ENCODE measurements at places on chromosomes 5 and 9.

GRCh38 chr9:131554843-131555351 lies 9.6 kb downstream of the PRRT1B start:
- no peak for DNase-seq

GRCh38 chr5:164545507-164545906 lies 1040.1 kb downstream of the MAT2B start:
- no peak for DNase-seq

GRCh38 chr5:13957032-13957645 lies 12.7 kb upstream of the DNAH5 start:
- no peak for DNase-seq

GRCh38 chr9:35718721-35719511 lies 13.1 kb downstream of the TLN1 start:
- no peak for DNase-seq

- no peak for DNase-seq
Measured at GRCh38 chr5:150469718-150470469, 20.4 kb upstream of the RPS14 start.

DNA sequence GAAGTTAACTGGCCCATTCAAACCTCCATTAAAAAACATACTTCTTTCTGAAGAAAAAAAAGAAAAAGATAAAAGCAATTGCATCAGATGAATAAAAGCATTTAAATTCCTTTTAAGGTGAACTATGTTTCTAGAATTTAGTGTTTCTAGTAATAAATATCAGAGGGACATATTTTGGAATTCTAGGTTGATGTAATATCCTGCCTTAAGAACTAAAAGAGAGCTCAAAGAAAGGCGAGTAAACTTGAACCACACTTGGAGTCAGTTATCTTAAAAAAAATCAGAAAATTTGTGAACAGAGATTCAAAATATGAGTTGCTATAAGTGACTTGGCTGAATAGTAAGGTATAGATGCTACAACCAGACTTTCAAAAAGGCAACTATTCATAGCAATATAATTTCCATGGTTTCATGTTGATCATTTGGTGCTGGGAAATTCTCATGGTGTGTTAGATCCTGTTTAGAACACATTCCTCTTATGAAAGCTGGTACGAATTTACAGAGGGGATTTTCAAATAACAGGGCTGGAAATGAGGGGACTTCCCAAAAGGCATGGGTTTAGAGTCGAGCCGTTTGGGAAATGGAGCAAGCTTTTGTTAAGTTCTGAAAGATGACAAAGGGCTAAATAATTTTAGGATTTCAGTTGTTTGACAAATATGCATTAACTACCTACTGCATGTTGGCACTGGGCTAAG lies 37.6 kb upstream of the RAI14 start:
- DNase-seq = no peak

DNA sequence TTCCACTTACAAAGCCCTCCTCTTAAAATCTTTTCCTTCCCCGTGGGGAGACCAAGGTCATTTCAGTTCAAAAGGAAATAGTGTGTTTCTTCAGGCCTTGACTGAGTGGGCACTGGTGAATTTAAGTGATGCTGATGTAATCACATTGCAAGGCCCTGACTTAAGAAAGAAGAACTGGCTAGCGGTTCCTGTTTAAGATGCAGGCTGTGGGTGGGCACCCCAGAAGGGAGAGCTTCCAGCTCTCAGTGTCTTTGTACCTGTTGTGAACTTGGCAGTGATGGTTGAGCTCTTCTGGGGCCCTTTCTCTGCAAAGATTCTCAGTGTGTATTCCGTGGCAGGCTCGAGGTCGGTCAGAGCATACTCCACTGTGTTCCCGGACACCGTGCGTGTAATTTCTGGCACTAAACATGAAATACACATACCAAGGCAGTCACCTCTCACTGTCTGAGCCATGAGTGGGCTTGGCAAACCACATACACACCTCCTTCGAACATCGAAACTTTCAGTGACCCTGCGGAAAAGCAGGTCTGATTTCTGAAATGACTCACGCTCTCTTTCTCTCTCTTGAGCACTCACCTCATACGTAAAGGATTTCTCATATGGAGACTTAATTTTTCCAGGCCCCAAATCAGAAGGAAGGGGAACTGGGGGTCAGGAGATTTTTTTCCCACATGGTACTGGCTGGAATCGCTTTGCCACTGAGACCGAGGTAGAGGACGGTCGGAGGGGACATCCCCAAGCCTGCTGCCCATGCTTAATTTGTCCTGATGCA lies 81.9 kb downstream of the TNC start:
- no peak for DNase-seq

DNA sequence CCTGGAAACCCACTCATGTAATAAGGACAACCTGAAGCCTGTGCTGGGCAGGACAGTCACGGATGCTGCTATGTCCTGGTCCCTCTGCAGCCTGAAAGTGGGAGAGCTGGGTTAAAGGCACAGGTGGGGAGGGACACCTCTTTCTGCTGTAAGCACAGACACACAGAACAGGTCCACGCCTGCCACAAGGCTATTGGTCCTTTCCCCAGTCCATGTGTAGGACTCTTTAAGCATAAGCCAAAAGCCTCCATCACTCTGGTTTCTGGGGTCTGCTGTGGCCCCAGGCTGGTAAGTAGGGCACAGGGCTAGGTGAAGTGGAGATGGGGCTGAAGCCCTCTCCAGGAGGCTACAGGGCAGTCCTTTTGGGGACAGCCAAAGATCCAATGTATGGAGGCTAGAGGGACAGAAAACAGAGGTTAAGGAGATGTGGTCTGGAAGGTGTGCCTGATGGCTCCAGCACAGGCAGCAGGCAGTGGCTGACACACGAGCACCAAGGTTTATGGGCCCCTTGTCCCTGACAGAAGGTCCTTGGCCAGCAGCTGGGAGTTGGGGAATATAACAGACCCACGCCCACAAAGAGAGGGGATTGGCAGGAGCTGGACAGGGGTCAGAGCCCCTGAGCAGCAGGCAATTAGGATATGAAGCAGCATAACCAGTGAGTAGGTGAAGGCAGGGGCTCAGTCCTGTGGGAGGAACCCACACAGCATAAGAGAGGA lies 203.6 kb upstream of the MVB12B start:
- DNase-seq = no peak

DNA sequence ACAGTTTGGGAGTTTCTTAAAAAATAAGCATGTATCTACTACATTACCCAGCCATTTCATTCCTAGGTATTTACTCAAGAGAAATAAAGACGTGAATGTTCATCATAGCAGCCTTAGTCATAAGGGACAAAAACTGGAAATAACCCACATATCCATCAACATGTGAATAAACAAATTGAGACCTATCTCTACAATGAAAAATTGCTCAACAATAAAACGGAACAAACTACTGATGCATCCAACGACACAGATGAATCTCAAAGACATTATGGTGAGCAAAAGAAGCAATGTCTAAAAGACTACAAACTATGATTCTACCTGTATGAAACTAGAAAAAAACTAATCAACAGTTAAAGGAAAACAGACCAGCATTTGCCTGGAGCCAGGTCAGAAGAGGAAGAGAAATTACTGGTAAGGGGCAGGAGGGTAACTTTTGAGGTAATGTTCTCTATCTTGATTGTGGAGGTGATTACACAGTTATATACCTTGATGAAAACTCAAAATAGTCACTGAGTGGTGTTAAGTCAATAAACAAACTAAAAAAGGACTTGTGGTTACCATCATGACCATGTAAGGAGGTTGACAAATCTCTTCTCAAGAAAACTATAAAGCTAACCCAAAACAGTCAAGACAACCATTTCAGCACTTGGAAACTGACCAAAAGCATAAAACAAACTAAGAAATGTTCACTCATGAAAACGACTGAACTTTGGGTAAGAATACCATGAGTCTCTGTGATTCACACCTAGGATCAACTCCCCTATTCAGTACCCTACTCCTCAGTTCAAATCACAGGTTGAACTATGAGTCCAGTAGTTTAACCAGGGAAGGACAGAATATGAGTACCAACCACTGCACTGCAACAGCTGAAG lies 10.4 kb downstream of the UIMC1 start:
- DNase-seq = no peak

DNA sequence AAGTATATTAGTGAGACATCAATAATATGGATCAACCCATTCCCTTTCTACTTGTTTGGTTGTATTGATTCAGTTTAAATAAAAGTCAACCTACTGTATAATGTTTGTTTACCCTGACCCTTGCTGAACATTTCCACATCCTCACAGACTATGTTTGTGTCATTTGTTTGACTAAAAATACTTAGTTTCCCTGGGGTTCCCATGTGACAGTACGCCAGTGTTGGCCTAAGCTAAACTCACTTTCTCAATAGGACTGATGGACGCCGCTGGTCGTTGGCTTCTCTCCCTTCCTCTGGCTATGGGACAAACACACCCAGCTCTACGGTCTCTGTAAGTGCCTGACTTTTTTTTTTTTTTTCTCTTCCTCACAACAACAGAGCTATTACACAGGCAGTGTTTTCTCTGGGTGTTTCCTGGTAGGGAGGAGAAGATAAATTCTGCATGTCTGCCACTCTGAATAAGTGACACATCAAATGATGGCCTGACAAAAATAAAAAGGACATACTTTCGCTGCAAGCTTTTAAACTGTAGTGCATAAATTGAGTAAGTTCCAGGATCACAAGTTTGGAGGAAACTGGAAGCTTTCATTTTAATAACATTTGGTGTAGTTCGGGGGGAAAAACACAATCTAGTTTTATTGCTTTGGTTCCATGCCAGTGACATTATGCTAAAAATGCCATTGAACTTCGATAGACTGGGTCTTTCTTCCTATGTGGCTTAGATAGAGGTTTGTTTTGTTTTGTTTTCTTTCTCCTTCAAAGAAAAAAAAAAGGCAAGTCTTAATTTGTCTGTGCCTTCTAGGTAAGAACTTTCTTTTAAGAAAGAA lies 101.0 kb downstream of the CD180 start:
- no peak for DNase-seq

- DNase-seq = no peak
Measured at GRCh38 chr9:72650206-72650605, 128.8 kb downstream of the TMC1 start.

DNA sequence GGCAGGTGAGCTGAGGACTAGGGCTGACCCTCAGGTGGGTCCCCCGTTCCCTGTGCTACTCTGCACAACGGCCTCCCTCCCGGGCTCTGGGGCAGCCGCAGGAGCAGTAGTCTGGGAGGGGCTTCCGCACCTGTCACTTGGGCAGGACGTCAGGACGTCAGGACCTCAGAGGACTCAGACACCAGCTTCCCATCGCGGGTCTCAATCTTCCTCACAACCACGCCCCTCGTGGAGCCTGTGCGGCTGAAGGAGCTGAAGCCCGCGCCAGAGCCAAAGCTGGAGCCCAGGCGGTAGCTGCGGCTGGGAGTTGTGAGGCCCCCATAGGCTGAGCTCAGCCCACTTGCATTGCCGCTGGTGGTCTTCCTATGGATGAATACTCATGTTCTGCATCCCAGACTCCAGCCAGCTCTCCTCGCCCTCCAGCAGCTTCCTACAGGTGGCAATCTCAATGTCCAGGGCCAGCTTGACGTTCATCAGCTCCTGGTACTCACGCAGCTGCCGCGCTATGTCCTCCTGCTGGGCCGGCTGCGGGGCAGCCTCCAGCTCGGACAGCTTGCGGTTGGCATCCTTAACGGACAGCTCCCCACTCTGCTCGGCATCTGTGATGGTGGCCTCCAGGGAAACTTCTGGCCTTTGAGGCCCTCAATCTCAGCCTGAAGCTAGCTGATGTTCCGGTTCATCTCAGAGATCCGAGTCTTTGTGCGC lies 381.4 kb upstream of the RGMB start:
- no peak for DNase-seq

DNA sequence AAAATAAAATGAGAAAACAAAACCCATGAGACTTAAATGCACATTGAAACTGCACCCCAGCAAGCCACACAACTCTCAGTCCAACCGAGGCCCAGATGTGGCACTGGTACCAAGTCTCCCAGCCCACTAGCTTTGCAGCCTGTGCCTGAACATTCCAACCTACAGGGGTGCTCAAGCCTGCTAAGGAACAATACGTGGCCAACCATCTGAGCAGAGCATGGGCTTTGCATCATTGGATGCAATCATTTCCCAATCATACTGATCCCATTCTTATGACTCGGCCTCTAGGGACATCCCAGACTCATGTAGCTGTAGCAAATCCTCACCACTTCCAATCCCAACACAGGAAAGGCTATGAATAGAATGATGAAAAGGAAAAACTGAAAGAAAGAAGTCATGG lies 297.2 kb downstream of the SPOCK1 start:
- DNase-seq = no peak

GRCh38 chr9:72205513-72205912 lies 56.3 kb downstream of the GDA start:
- DNase-seq = no peak

- no peak for DNase-seq
Measured at GRCh38 chr9:34636791-34637355, 714 bp downstream of the SIGMAR1 start.

DNA sequence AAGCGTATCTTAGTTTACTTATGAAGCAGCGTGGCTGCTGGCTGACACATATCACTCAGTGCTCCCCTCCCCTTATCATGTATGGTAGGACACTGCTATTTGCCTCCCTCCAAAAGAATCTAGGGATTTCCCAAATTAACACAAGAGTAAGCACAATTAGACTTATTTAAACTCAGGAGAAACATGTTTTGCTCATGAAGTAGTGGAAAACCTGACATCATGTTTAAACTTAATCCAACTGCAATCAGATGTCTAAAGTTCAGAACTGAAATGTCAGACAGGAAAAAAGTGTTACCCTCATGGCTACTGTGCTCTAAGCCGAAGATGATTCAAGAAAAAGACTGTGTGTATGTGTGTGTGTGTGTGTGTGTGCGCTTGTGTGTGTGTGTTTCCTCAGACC lies 324.1 kb upstream of the TNC start:
- no peak for DNase-seq

GRCh38 chr9:115002371-115003120 lies 72.2 kb upstream of the TNFSF8 start:
- no peak for DNase-seq

DNA sequence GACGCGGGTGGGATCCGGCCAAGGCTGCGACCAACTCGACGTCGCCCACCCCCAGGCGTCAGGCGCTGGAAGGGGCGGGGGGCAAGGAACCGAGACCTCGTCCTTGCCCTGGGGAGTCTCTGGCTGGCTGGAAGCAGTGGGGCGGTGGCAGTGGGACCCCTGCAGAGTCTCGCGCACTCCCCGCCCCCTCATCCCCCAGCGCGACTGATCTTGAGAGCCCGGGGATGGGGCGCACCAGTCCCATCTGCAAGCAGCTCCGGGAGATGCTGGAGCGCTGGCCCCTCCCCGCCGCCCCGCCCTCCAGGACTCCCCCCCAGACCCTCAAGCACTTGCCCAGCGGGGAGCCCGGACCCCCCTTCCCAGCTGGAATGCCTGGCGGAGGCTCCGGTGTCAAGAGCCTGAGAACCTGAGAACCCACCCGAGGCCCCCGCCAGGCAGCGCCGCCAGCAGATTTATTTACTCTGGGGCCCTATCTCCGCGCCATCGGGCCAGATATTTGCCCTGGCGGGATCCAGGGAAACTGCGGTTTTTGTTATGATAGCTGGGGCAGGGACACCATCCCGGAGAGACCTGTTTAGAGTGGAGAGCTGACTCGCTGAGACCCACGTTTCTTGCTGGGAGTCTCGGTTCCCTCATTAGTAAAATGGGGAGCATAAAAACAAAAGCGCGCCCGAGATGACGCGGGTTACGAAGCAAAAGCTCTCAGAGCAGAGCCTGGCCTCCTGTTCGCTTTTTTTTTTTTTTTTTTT lies 1.2 kb downstream of the PRRT1B start:
- no peak for DNase-seq

- DNase-seq = no peak
Measured at GRCh38 chr5:97601651-97602050, 418.6 kb upstream of the RIOK2 start.

- no peak for DNase-seq
Measured at GRCh38 chr5:72991394-72991793, 35.6 kb downstream of the FCHO2 start.

All from occipital lobe (tissue), 3 donors.